ENCODE measurements at places on chromosomes 11 and 22.

- no peak for DNase-seq
These were observed 393.5 kb downstream of the TENM4 start for GRCh38 chr11:79047321-79047720.

DNA sequence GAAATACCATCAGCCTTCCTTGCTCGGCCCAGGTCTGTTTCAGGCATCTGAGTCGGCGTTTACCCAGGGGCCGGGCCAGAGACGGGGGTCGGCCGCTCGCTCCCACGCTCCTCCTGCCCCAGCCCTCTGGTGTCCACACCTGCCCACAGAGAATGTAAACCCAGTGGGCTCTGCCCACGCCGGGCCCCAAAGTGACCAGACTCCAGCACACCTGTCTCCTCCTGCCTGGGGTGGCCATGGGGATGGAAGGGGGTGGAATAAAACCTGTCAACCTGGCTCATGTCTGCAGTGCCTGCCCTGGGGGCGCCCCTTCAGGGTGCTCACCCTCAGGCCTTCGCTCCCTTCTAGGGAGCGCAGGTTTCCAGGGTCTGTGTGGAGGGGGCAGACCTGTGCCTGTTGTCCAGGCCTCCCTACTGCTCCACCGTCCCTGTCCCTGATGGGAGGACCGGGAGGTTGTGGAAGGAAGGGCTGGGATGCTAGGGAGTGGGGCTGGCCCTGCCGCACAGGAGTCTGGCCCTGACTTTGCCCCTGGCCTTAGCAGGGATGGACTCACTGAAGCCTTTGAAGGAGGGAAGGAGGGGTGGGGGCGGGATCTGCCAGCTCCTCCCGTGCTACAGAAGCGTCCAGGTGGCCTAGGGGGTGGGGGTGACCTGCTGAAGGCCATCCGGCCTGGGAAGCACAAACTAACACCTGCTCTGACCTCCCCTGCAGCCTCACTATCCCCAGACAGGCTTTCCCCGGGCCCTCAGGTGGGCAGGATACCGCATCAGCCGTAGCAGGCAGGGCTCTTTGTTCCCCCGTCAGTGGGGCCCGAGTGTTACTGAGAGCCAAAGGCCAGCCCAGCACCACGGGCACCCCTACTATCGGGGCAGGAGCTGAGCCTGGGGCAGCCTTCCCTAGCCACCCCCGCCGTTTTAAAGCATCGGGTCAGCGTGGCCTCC is 14.7 kb upstream of the ARHGAP8 start:
- DNase-seq = no peak

- no peak for DNase-seq
These were observed 38.1 kb downstream of the GRAMD4 start for GRCh38 chr22:46657996-46658947.

- no peak for DNase-seq
These were observed 127.1 kb downstream of the SLC1A2 start for GRCh38 chr11:35292279-35292678.

- DNase-seq = no peak
These were observed 63.1 kb downstream of the CWC15 start for GRCh38 chr11:94910270-94910669.

GRCh38 chr11:825366-826226 is 2.1 kb upstream of the CRACR2B start:
- no peak for DNase-seq

GRCh38 chr11:71996946-71997345 is 1.8 kb upstream of the IL18BP start:
- DNase-seq = peak; percentile 74

- no peak for DNase-seq
These were observed 19.8 kb downstream of the TTC12 start for GRCh38 chr11:113334183-113334582.

- no peak for DNase-seq
These were observed 605.6 kb downstream of the SOX6 start for GRCh38 chr11:15750535-15751308.

DNA sequence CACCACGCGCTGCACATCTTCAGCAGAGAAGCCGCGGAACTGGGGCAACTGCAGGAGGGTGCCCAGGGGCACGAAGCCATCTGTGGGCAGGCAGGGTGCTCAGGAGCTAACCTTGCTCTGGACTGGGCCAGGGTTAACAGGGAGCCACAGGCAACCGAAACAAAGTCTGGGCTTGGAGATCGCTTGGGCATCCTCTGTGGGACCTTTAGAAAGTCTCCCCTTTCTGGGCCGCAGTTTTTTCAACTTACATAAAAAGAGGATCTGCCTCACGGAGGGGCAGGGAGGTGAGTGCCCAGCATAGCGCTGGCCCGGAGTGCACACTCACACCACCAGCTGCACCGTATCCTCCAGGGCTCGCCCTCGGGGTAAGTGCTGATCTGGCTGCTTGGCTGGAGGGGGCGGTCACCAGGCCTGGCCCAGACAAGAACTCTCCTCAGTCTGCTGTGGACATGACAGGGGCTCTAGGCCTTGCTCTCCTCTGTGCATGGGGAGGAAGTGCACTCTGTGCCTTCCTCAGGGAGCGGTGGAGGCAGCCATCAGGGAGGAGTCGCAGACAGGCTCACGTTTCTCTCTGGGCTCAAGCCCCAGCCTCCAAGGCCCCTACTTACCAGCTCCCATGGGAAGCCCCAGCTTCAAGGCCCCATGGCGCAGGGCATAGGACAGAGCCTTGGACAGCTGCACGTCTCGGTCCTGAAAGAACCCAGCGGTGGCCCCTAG is 937 bp downstream of the TRPT1 start:
- DNase-seq = no peak

DNA sequence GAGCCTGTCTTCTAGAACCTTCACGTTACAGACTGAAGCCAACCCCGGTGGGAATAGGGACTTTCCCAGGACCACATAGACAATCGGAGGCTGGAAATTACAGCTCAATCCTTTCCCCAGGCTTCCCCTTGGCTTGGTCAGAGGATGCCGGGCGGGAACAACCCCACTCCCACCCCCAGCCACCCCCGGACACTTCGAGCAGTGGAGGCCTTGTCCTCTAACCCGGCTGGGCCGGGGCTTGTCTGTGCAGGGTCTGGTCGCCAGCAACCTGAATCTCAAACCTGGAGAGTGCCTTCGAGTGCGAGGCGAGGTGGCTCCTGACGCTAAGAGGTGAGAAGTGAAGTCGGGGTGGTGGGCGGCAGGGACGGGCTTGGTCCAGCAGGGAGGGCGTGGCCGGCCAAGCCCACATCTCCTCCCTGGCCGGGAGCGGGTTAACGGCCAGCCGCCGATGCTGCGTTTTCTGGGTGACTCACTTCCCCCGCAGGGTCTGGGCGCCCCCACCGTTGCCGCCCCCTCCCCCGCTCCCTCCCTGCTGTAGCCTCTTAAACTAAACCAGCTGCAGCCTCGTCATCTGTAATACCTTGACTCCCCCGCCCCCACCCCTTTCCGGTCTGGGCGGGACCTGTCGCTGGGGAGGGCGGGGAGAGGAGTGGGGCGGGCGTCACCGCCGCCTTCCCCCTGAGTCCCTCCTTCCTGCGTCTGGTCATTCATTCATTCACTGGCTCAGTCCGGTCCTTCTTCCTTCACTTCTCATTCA is 1.5 kb downstream of the LGALS1 start:
- peak; percentile 93 for DNase-seq

DNA sequence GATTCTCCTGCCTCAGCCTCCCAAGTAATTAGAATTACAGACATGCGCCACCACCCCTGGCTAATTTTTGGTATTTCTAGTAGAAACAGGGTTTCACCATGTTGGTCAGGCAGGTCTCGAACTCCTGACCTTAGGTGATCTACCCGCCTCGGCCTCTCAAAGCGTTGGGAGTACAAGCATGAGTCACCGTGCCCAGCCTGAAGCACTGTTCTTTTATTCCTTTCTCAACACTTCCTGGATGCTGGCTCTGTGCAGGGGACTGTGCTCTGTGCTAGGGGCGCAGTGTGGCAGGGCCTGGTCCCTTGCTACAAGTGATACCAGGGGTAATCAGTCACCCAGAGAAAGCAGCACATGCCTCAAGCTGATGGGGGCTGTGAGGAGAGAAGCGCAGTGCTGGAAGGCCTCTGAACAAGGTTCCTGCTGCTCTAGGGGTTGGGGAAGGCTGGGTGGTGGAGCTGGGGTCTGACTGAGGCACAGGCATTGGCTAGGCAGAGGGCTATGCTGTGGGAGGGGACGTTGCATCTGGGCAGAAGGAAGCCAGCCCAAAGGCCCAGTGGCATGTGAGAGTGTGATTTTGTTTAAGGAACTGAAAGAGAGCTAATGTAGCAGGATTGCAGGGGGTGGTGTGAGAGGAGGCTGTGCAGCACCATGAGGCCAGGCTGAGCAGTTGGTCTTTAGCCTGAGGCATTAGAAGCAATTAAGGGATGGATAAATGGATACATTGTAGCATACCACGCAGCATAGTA is 42.5 kb downstream of the CABIN1 start:
- DNase-seq = no peak

DNA sequence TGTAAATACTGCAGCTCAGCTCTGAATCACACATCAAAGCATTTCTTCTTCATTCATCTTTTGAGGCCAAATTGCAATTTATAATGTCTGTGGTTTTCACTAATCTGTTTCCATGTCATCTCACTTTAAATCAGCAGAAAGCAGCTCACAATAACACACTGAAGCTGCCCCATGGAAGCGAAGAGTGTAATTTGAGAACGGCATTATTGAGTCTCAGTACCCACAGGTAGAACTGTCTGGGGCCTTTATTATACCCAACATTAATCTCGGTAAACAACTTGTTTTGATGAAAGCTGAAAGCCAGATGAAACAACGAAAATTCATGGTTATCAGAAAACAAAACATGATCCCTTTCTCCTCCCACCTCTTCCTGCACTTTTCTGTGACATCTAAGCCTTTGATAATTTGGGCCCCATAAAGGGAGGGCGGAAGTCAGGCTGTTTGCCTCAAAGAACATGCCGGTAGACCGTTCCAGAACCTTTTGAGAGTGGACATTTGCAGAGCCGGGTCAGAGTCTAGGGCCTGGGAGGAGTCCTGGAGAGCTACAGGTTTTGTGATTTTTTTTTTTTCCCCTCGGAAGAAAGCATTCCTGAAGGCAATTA is 68.2 kb upstream of the SESN3 start:
- DNase-seq = no peak

GRCh38 chr22:31790240-31790639 is 36.4 kb downstream of the DEPDC5 start:
- peak; percentile 4 for DNase-seq

All from CD4-positive, alpha-beta T cell treated with Interferon alpha-2 for 1 hour (primary cell).